ENCODE measurements at places on chromosomes 12 and 14. TPM values are rescaled to one million over a fixed set of nuclear protein-coding genes. Genes with fewer than 3 reads are reported as not detected.

Gene ZNF891
- 0.39 TPM for polyA plus RNA-seq

Gene CLEC2A
- polyA plus RNA-seq: not detected

Gene AJUBA
- polyA plus RNA-seq: 14.6 TPM

Gene HCAR3
- not detected for polyA plus RNA-seq

Gene KHNYN
- polyA plus RNA-seq: 9.7 TPM

Gene TAS2R42
- not detected for polyA plus RNA-seq

Gene RHNO1
- polyA plus RNA-seq: 15.9 TPM

Gene LMO3
- 4.6 TPM for polyA plus RNA-seq

Gene SSPN
- polyA plus RNA-seq: 3.2 TPM

Gene AQP6
- 74.1 TPM for polyA plus RNA-seq

Gene TNFAIP2
- 42.9 TPM for polyA plus RNA-seq

Gene SIX1
- 0.13 TPM for polyA plus RNA-seq

Gene STXBP6
- 2.8 TPM for polyA plus RNA-seq

Gene ZDHHC22
- not detected for polyA plus RNA-seq

Gene HEATR5A
- 8.0 TPM for polyA plus RNA-seq

Gene OTUB2
- polyA plus RNA-seq: 1.6 TPM

Gene CEBPE
- polyA plus RNA-seq: not detected

Gene KRT78
- polyA plus RNA-seq: not detected

Gene ENDOU
- polyA plus RNA-seq: 0.28 TPM

Gene MYO1H
- 0.56 TPM for polyA plus RNA-seq

Gene NOS1
- polyA plus RNA-seq: 1.3 TPM

Gene NDUFA9
- polyA plus RNA-seq: 250 TPM

Gene GPRC5A
- 6.3 TPM for polyA plus RNA-seq

Gene TC2N
- polyA plus RNA-seq: 5.8 TPM

Gene BATF
- polyA plus RNA-seq: 1.6 TPM

Gene MMAB
- polyA plus RNA-seq: 96.3 TPM

Gene APOLD1
- polyA plus RNA-seq: 4.5 TPM

Gene PRH2
- polyA plus RNA-seq: not detected

Gene AKAP3
- polyA plus RNA-seq: 2.3 TPM

Gene KRT82
- not detected for polyA plus RNA-seq

Gene PIWIL1
- 0.15 TPM for polyA plus RNA-seq

Gene LIN7A
- 9.9 TPM for polyA plus RNA-seq

Gene OSGEP
- 30.3 TPM for polyA plus RNA-seq

Gene CLEC4C
- not detected for polyA plus RNA-seq

Gene RACGAP1
- polyA plus RNA-seq: 5.0 TPM

Gene VCPKMT
- polyA plus RNA-seq: 8.0 TPM

Gene SPATA7
- polyA plus RNA-seq: 14.0 TPM
